ENCODE measurements at places on chromosomes 3 and 15.

GRCh38 chr15:43954181-43954621 is 127.4 kb downstream of the WDR76 start:
- DNase-seq, result no peak

- no peak for DNase-seq
These were observed 186.3 kb downstream of the MCTP2 start for GRCh38 chr15:94417501-94418293.

DNA sequence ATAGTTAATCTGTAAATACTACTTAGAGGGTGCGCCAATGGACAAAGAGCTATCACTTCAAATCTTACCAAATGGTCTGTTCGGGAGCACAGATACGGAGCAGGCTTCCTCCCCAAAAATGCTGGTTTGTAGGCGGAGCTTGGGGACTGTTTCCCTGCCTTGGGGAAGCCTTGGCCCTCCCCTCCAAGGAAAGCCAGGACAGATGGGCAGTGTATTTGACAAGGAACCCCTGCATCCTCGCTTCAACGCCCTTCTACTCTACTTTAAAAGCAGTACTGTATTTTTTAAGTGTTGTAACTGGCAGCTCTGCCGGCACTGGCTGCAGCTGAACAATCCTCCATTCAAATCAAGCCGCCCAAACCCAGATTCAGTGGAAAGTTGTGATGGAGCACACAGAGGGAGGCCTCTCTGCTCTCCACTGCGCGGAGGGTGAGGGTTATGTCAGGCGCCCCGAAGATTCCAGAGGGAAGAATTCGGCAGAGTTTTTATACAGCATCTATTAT is 83.1 kb upstream of the FNDC3B start:
- DNase-seq, result no peak

DNA sequence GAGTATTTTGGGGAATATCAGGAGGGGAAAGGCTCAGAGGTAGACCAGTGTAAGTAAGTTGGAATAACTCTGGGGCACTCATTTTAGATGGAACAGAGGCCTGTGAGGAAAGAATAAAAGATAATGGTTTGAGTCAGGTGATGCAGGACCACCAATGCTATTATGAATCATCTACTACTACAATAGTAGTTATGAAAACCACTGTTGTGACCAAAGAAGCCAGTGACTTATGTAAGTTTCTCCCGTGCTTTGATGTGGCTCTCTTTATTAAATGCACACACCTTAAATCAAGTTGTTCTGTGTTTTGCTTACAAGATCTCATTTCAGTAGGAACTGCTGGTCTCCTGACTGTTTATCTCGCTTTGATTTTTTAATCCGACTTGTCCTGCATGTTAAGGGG is 13.1 kb upstream of the GUCA1C start:
- no peak for DNase-seq
